ENCODE measurements at places on chromosomes 2 and 18.

DNA sequence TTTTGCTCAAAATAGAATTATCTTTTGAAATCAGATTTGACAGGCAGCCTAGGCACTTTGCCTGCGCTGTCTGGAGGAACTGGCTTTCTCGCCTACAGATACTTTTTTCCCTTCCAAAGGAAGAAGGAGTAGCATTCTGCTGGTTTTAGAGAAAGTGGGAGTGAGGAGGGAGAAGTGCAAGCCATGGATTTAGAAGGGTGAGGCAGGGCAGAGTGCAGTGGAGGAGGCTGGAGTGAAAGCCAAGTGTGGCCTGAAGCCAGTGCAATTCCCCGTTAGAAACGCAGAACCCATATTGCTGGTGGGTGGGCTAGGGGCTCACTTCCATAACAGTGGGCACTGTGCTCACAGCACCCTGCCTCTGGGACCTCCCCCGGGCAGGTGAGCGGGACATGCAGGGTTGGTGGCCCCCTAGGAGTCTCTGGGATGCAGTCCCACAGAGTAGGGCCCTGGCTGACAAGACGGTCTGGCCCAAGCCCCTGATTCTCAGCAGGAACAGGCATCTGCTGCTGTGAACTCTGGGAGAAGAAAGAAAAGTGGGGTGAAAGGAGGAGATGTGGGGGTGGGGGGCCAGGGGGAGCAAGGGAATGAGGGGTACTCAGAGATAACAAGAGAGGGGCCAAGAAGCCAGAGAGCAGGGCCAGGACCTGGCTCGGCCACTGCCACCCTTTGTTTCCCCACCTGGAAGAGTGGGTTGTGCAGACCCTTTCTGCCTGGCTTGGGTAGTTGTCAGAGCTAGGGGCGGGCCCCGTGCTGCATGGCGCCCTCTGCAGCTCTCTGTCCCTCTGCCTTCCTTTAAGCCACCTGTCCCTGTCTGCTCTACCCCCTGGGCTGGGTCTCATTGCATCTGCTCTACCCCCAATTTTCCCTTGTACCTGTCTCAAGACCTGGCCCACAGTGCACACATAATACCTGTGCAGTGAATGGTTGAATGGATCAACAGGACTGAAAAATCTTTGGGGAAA is 273.5 kb upstream of the HS6ST1 start:
- no peak for DNase-seq

DNA sequence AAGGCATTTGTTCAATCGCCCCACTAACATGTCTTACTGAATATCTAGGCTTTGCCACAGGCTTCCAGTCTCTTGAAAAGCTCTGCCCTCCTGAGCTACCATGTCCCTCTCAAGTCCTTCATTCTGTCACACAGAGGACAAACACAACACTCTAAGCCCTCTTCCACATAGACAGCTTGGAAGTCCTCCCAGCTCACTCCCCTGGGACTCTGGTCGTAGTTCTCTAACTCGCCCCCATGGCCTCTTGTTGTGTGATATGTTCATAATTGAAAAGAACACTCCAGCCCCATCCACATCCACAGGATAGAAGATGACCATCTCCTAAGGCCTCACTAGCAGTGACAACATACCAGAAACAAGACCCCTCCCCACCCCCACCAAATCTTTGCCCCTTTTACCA is 37.9 kb downstream of the BUB1 start:
- no peak for DNase-seq

GRCh38 chr2:181058378-181059269 is 78.2 kb downstream of the UBE2E3 start:
- DNase-seq: no peak

DNA sequence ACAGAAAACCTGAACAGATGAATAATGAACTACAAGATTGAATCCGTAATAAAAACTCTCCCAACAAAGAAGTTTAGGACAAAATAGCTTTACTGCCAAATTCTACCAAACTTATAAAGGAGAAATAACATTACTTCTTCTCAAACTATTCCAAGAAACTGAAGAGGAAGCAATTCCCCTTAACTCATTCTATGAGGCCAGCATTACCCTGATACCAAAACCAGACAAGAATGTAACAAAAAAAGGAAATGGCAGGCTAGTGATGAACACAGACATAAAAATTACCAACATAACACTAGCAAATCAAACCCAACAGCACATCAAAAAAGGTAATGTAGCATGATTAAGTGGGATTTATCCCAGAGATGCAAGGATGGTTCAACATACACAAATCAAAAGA is 213.7 kb upstream of the FOSL2 start:
- DNase-seq: no peak

All from skeletal muscle cell (primary cell).